ENCODE measurements at places on chromosomes 3 and 15.

GRCh38 chr15:98308117-98308516 lies 340.2 kb upstream of the IGF1R start:
- DNase-seq: no peak

GRCh38 chr15:70625438-70625837 lies 137.9 kb downstream of the UACA start:
- no peak for DNase-seq

- DNase-seq: no peak
Observed at GRCh38 chr3:58963928-58964503, 85.8 kb downstream of the CFAP20DC start.

DNA sequence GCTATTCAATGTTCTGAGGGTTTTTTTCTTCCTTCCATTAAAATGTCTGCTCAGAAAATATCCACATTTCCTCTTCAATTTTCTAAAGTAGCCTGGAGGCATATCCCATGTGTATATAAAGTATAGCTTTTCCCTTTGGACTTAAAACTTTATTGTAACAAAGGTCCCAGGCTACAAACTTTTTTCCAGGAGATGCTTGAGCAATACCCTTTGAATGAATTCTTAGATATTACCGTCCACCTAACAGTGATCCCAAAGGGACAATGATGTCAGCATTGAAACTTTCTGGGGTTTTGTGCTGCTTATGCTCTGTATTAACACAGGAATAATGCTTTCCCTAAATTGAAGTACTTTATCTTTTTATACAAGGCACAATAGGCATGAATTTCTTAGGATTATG lies 525.2 kb downstream of the CADM2 start:
- no peak for DNase-seq

DNA sequence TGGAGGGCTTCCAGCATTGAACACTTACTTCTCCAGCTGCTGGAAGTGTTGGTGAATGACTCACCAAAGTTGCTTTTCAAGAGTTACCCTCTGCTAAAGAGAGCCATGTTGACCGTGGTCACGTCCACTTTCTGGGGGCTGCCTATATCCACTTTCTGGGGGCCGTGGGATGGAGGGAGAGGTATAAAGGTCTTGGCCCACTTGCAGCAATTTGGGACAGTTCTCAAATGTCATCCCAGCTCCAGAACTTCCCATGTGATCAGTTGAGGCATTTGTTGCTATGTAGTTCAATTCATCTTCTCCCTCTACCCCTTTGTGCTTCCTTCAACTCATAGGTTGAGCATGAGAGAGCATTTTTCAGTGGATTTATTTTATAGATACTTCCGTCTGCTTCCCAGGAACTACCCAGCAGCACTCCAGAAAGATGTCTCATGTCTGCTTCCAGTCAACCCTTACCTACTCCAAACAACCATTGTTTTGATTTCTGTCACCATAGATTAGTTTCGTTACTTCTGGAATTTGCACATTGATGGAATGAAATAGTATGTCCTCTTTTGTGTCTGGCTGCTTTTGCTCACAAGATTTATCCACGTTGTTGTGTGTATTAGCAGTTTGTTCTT lies 130.6 kb downstream of the TCF12 start:
- no peak for DNase-seq

DNA sequence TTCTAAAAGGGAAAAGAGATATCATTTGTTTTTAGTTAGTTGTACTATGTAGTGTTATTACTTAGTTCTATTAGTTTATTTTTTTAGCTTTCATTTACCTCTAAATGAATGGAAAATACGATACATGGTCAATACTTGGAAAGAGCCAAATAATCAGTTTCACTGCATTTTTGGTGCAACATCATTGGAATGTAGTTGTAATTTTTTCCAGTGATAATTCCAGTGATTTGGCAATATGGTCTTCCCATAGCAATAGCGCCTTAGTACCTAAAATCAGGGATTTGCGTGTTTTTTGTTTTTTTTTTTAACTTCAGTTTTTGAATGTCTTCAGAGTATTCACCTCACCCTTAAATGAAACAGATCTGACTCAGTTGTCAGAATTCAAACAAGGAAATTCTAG lies 41.8 kb downstream of the RAB8B start:
- DNase-seq: no peak

- DNase-seq: no peak
Observed at GRCh38 chr3:169526246-169526645, 137.3 kb downstream of the MECOM start.

DNA sequence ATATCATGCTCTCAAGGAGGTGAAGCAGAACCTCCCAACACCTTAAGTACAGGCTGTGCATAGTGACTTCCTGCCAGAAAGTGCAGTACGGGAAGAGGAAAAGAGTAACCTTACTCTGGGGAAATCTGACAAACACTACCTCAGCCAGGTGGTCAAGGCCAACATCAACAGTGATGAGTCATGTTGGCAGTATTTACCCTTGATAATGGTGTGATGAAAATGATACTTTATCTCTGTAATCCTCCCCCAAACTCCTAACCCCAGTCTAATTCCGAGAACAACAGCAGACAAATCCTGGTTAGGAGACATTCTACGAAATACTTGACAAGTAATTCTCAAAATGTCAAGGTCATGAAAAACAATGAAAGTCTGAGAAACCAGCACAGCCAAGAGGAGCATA lies 26.5 kb downstream of the ANKDD1A start:
- no peak for DNase-seq

DNA sequence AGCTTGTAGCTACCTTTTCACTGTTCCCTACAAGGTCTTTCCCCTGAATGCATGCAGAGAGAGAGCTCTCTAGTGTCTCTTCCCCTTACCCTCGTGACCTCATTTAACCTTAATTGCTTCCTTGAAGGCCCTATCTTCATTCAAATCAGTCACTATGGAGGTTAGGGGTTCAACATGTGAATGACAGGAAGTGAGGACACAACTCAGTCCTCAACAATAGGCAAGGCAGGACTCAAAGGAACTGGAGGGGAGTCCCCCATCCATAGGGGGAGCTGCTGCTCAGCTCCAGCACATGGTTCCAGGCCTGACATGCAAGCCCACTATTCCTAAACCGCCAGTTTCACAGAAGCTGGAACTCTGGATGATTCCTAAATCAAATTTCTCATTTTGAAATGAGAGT lies 33.8 kb upstream of the GYG1 start:
- DNase-seq: peak; percentile 12

DNA sequence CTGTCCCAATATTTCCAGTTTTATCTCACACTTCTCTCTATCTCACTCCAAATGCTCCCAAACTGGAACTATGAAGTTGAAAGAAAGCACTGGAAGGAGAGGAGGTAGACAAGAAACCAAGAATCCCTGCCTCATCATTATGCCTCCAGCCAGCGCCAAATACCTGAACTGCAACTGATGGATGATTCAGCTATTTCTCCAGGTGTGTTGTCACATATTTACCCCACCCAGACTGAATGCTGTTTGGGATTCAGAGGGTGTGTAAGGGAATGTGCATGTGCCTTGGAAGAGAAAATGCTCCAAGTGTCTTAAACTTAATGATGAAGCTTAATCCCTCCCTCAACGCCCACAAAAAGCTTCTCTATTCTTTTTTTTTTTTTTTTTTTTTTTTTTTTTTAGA lies 269.5 kb upstream of the ATP11B start:
- no peak for DNase-seq

DNA sequence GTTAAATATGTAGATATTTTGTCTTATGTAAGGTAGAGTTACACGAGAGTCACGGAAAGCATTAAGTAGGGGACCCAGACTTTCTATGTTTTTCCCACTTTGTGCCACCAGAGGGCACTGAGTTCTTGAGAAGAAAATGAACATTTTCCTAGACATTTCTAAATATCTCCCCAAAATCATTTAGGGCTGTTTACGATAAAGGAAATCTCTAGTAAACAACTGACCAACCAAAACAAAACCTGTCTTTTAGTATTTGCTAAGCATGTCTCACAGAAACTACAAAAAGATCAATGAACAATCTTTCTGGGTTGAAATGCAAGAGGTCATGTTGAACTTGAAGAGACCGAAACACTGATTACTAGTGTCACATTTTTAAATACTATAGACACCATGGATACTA lies 16.1 kb downstream of the POU1F1 start:
- DNase-seq: peak; percentile 71

DNA sequence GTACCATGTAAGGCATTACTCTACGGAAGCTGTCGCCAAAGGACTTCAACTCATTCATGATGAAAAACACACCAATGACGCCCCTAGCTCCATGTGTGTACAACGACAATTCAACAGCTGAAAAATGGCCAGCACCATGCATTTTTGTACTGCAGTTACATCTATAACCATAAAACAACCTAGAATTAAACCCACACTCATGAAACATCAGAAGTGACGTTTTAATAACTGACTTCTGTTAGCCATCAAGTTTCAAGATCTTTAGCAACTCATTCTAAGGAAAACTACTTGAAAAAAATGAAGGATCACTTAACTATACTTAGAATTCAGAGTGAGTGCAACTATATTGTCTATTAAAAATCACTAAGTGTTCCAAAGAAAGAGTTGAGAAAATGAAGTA lies 84.9 kb downstream of the RFTN1 start:
- no peak for DNase-seq

- DNase-seq: no peak
Observed at GRCh38 chr15:82714016-82714415, 4.3 kb upstream of the AP3B2 start.

DNA sequence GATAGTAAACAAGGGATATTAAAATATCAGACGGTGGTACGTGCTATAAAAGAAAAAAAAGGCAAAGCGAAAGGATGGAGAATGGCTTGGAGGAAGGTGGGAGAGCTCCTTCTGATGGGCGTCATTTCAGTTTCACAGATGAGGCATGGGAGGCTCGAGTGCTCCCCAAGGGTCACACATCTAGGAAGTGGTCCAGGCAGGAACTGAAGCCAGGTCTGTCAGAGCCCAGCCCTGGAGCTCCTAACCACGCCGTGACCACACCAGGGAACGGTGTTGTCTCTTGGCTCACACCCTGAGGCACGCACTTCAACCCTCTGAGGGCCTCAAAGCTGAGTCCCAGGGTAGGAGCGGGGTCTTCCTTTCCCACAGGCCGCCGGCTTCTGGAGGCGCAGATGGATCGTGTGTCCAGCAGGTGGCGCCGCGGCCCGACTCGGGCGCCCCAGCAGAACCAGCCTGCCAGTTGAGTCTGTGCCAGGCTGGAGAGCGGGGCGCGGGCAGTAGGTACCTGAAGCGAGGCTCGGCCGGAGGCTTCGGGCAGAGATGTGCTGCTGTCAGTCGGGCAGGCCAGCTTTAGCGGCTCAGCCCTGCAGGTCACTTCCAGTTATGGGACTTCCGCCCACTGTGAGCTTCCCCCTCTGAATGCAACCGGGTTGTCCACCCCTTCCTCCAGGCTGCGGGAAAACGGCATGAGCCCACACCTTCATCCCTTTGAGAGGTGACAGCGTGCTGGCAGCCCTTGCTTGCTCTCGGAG lies 68.1 kb downstream of the SLC6A1 start:
- DNase-seq: peak; percentile 82

DNA sequence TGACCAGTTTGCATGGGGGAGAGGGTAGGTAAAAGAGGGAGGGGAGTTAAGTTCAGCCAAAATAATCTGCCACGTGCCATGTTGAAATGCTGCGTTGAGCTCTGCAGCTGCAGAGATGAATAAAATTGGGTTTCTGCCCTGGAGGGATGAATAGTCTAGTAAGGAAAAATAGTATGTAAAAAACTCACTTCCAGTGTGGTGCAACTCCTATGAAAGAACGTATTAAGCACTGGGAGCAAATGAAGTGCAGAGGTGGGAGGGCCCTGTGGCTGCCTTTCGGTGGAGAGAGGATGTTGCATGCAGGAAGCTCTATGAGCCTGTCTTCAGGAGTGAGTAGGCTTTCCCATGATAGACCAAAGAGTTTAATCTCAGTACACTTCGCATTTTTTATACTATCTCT lies 8.6 kb downstream of the CEP63 start:
- no peak for DNase-seq

DNA sequence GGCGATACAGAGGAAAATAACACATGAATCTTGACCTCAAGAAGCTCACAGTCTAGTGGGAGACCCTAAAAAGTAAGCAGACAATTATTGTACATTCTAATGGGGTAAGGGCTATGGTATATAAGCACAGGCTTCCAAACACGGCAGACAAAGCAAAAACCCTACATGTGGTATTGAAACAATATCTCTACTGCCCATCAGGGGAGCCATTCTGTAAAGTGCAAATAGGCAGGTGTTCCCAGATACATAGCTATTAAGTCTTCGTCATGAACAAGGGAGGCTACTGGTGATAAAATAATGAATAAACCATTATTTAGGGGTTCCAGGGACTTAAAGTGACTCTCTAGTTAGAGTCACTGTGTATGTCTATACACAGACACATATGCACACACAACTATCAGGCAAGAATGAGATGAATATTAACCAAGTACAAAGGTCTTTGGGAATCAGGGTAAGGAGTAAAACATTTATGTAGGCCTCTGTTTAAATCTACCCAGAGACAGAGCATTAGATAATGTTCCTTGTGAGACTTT lies 38.7 kb upstream of the ASB14 start:
- DNase-seq: no peak

DNA sequence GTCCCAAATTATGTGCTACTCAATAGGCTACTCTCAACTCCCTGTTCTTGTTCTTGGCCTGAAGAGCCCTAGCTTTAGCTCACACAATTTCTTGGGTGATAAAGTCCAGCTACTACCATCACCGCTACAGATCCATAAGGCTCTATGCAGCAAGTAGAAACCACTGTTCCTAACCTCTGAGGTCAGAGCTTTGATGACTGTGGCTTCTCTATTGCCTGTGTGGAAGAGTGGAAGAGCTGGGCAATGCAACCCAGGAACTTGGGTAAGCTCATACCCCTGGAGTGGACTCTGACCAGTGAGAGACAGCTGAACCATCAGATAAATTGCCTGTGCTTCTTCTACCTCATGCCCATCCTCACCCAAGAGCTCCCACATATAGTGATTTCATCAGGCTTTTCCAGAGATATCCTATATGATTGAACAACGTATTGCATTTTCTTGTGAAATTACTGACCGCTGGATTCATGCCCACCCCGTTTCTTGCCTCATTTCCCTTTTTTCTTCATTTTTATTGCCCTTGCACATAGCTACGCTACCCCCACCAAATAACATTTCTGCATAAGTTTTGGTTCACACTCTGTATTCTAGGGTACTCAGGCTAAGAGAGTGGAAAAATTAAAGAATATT lies 172.3 kb upstream of the MBNL1 start:
- DNase-seq: no peak

DNA sequence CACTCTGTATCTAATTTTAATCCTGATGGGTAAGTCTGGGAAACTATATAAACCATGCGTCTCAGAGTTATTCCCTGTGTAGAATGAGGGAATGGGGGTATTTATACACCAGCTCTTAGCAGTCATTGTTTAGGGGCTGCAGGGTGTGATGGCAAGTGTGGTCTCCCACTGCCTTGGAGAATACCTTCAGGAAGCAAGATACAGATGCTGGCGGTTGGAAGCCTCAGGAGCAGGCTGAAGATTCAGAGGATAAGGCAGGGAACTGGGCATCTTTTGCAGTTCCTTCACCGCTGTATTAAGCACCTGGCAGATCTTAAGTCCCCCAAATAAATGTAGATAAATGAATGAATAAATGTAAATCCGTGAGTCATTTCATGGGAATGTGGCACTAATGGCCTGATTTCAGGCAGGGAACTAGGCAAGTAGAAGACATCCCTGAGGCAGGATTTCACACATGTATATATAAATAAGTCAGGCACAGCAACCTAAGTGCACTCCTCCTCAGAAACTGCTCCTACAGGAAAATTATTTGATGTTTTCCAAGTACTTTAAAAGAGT lies 209.2 kb upstream of the GADL1 start:
- no peak for DNase-seq

Data from GM23248 (cell line).